Activated CD8-positive, alpha-beta memory T cell treated with anti-CD3 and anti-CD28 coated beads, Interleukin-2, amount 50 U/mL, for 4 hours (primary cell): ENCODE measurements at places on chromosomes 11 and 22.

DNA sequence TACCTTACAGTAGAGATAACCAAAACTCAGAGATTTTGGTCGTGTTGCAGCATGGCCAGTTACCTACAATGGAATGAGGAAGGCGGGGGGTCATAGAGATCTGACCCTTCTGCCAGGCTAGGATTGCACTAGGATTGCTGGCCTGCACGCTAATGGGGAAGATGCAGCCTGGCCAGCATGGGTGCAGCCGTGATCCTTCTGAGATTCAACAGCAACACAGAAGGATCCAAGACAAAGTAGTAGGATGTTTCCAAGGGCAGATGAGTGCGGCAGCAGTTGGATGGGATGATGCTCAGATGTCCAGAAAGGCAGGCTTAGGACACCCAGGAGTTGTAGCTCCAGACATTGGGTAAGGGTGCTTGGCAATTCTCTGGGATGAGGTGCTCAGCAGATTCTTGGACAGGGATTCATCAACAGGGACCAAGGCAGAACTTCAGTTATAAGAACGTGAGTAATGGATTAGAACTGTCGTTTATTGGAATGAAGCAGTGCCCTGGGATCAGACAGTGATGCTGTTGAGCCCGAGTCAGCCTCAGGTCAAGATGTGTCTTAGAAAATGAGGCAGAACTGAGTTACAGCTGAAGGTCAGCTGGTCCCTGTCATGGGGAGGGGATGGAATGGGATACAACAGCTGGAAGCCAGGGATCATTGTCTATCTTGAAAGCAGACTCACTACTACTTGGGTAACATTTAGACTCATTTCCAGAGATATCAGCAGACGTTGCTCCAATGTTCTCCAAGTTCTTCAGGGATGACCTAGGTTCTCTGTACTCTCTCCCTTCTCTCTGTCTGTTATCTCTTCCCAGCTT lies 71.0 kb downstream of the PARVA start:
- no peak for DNase-seq

- no peak for DNase-seq
Observed at GRCh38 chr22:19081351-19081750, 40.9 kb downstream of the DGCR2 start.

- DNase-seq = no peak
Observed at GRCh38 chr11:66870616-66871520, 14.0 kb downstream of the LRFN4 start.

GRCh38 chr22:43821606-43822425 lies 9.7 kb upstream of the EFCAB6 start:
- no peak for DNase-seq
